ENCODE measurements at places on chromosomes 1 and 21. TPM values are rescaled to one million over a fixed set of nuclear protein-coding genes. Genes with fewer than 3 reads are reported as not detected.

The VCAM1 gene
- total RNA-seq = 3.9 TPM

The GPR25 gene
- total RNA-seq = not detected

The DCDC2B gene
- total RNA-seq = not detected

The LEPROT gene
- 46.9 TPM for total RNA-seq

The PLXNA2 gene
- 13.3 TPM for total RNA-seq

The OR2T8 gene
- total RNA-seq = not detected

The SPRR2A gene
- total RNA-seq = not detected

The WNT2B gene
- 1.8 TPM for total RNA-seq

The DNASE2B gene
- not detected for total RNA-seq

The PIP5K1A gene
- 48.8 TPM for total RNA-seq

The RNF220 gene
- total RNA-seq = 58.3 TPM
